ENCODE measurements at places on chromosomes 3 and 15.

GRCh38 chr3:32780735-32781210 is 37.0 kb upstream of the TRIM71 start:
- peaks cover 8% of the 10 kb centered on the region for H3K4me1 ChIP-seq
- H3K36me3 ChIP-seq = peaks cover 10% of the 10 kb centered on the region
- H3K27me3 ChIP-seq = no peaks in the 10 kb centered on the region
- peak overlapping the region; percentile 85 for H3K27ac ChIP-seq
- H3K4me3 ChIP-seq = peak overlapping the region; percentile 48

- DNase-seq = no peak
- peaks cover 15% of the 10 kb centered on the region for H3K4me1 ChIP-seq
- no peaks in the 10 kb centered on the region for H3K27me3 ChIP-seq
- H3K27ac ChIP-seq = no peak overlapping the region
- no peaks in the 10 kb centered on the region for H3K36me3 ChIP-seq
Observed at GRCh38 chr3:188589071-188589470, 435.1 kb downstream of the LPP start.

DNA sequence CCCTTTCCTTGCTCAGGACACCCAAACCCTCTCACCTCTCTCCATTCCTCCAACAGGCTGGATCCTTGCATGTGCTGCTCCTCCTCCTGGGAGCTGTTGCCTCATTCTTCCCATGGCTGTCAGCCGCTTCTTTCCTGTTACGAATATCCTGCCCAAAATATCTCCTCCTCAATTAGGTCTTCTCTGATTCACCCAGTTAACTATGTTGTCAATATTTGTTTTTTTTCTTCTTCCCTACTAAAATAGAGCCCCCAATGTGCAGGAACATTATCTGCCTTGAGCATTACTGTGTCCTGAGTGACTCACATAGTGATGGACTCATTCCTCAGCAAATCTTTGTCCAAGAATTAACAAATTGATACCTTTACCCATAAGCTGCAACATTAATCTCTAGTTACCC is 357.2 kb downstream of the CLSTN2 start:
- no peaks in the 10 kb centered on the region for H3K27me3 ChIP-seq
- DNase-seq = no peak
- H3K4me3 ChIP-seq = no peak overlapping the region

DNA sequence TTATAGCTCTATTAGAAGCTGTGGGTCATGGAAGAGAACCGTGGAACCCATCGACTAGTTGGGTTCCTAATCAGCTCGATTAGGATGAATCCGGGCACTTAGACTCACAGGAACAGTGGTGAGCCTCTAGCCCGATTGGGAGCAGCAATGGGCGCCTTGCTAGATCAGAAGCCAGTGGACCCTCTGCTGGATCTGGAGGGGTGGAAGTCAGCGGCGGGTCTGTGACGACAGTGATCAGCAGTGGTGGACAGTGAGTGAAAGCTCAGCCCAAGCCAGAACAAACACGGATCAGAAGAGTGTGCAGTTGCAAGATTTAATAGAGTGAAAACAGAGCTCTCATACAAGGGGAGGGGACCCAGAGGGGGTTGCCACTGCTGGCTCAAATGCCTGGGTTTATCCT is 1170.2 kb downstream of the OTOL1 start:
- no peak overlapping the region for H3K4me3 ChIP-seq
- no peaks in the 10 kb centered on the region for H3K36me3 ChIP-seq
- no peaks in the 10 kb centered on the region for H3K27me3 ChIP-seq
- DNase-seq = no peak

- no peaks in the 10 kb centered on the region for H3K36me3 ChIP-seq
- H3K4me1 ChIP-seq = no peaks in the 10 kb centered on the region
- H3K27ac ChIP-seq = no peak overlapping the region
Observed at GRCh38 chr3:185207931-185208746, 45.7 kb downstream of the EHHADH start.

- no peak overlapping the region for H3K27ac ChIP-seq
- DNase-seq = no peak
- no peak overlapping the region for H3K4me3 ChIP-seq
- no peaks in the 10 kb centered on the region for H3K4me1 ChIP-seq
- H3K36me3 ChIP-seq = no peaks in the 10 kb centered on the region
Observed at GRCh38 chr3:28232659-28233058, 8.8 kb upstream of the CMC1 start.

- no peaks in the 10 kb centered on the region for H3K4me1 ChIP-seq
- H3K4me3 ChIP-seq = no peak overlapping the region
- no peaks in the 10 kb centered on the region for H3K27me3 ChIP-seq
- DNase-seq = no peak
- H3K36me3 ChIP-seq = no peaks in the 10 kb centered on the region
Observed at GRCh38 chr3:127141921-127142730, 50.8 kb upstream of the PRR23E start.

GRCh38 chr3:173893066-173893465 is 495.5 kb downstream of the NLGN1 start:
- no peak for DNase-seq
- H3K4me3 ChIP-seq = no peak overlapping the region
- H3K27me3 ChIP-seq = no peaks in the 10 kb centered on the region
- no peak overlapping the region for H3K27ac ChIP-seq
- peaks cover 7% of the 10 kb centered on the region for H3K4me1 ChIP-seq
- H3K36me3 ChIP-seq = no peaks in the 10 kb centered on the region

- no peak overlapping the region for H3K27ac ChIP-seq
- no peak overlapping the region for H3K4me3 ChIP-seq
- no peaks in the 10 kb centered on the region for H3K4me1 ChIP-seq
- no peak for DNase-seq
Observed at GRCh38 chr15:75790631-75791336, 52.5 kb upstream of the UBE2Q2 start.

GRCh38 chr3:51921081-51921578 is 18.0 kb upstream of the IQCF1 start:
- no peaks in the 10 kb centered on the region for H3K27me3 ChIP-seq
- DNase-seq = no peak
- H3K27ac ChIP-seq = no peak overlapping the region
- no peaks in the 10 kb centered on the region for H3K4me1 ChIP-seq
- H3K36me3 ChIP-seq = no peaks in the 10 kb centered on the region
- no peak overlapping the region for H3K4me3 ChIP-seq

DNA sequence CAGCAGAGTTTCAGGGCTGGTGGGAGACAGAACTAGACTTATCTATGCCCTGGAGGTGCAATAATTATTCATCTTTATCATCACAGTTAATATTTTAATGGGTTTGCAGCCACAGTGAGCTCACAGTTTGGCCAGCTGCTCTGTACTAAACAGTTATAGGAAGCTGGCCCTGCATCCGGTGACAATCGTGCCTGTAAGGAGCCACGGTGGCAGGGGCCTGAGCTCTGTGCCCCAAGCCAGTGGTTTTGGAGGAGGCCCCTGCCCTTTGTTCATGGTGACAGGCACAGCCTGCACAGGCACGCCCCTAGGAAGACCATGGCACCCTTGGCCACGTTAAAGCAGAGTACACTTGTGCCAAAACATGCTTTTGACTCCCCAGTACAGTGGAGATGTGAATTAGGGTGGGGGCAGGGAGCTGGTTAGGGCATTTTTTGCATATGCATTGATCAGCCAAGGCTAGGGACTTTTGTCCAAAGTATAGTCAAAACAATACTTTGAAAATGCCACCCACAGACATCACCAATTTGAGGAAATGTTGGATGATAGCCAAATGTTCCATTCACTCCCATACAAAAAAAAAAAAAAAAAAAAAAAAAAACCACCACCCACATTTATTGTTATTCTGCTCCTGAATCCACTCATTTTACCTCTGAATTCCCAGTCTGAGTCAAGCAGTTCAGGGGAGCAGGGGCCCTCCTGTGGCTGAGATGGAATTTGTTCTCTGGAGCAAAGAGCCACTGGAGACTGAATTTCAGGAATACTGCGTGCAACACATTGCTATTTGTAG is 3.4 kb upstream of the RFTN1 start:
- peaks cover 28% of the 10 kb centered on the region for H3K27me3 ChIP-seq
- H3K36me3 ChIP-seq = no peaks in the 10 kb centered on the region
- H3K4me3 ChIP-seq = no peak overlapping the region
- peaks cover 21% of the 10 kb centered on the region for H3K4me1 ChIP-seq

- peaks cover 23% of the 10 kb centered on the region for H3K4me1 ChIP-seq
- no peaks in the 10 kb centered on the region for H3K36me3 ChIP-seq
- H3K27me3 ChIP-seq = no peaks in the 10 kb centered on the region
- H3K27ac ChIP-seq = no peak overlapping the region
- no peak for DNase-seq
Observed at GRCh38 chr3:125129512-125129997, 73.8 kb upstream of the HEG1 start.

- no peaks in the 10 kb centered on the region for H3K27me3 ChIP-seq
- H3K4me3 ChIP-seq = no peak overlapping the region
- H3K36me3 ChIP-seq = no peaks in the 10 kb centered on the region
- peaks cover 5% of the 10 kb centered on the region for H3K4me1 ChIP-seq
Observed at GRCh38 chr3:133408366-133408765, 8.5 kb downstream of the BFSP2 start.

DNA sequence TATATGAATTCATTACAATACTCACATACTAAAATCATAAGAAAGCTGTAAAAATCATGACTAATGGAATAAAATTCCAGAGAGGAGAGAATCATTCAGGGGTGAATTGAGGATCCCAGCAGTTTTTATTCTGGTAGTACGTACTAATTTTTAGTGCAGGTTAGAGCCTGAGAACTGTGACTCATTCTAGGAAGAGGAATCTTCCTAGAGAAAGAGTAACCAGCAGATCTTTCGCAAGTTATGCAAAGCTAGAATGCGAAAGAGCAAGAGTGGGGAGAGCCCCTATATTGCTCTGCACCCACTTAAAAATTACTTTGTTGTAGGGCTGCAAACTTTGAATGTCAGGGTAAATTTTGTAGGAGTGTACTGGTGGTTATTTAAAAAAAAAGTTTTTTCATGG is 303.6 kb upstream of the ARPP21 start:
- no peaks in the 10 kb centered on the region for H3K27me3 ChIP-seq
- no peak overlapping the region for H3K27ac ChIP-seq
- no peaks in the 10 kb centered on the region for H3K36me3 ChIP-seq
- DNase-seq = no peak
- H3K4me3 ChIP-seq = no peak overlapping the region

DNA sequence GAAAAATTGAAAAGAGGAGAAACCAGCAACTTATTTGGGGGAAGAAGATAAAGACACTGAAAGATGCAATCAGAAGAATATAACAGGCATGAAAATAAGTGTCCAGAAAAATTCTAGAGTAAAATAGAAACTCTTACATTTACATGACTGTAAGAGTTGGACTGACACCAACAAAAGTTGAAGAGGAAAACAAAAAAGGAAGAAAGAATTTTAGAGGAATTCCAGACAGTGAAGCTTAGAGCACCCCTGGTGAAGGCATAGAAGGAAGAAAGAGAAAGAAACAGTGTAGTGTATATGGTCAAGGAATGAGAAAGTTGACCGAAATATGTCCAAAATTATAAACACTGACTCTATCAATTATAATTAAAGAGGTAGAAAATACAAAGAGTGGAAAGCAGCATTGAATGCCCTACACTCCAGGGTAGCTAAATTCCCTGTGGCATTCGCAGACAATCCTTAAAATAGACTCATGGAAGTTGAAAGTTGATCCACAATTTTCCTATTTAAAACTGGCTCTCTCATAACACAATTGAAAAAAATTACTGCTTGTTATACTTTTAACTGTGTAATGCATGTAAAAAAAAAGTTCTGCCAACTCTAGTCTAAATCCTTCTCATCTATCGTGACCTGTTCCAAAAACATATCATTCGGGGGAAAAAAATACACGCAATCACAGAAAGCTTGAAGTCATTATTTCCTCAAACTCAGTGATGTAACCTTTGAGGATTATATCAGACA is 102.6 kb upstream of the ABI3BP start:
- H3K36me3 ChIP-seq = no peaks in the 10 kb centered on the region
- DNase-seq = no peak
- H3K27me3 ChIP-seq = no peaks in the 10 kb centered on the region

GRCh38 chr3:68878322-68878721 is 54.0 kb downstream of the TAFA4 start:
- no peaks in the 10 kb centered on the region for H3K36me3 ChIP-seq
- H3K4me3 ChIP-seq = no peak overlapping the region
- no peaks in the 10 kb centered on the region for H3K4me1 ChIP-seq

DNA sequence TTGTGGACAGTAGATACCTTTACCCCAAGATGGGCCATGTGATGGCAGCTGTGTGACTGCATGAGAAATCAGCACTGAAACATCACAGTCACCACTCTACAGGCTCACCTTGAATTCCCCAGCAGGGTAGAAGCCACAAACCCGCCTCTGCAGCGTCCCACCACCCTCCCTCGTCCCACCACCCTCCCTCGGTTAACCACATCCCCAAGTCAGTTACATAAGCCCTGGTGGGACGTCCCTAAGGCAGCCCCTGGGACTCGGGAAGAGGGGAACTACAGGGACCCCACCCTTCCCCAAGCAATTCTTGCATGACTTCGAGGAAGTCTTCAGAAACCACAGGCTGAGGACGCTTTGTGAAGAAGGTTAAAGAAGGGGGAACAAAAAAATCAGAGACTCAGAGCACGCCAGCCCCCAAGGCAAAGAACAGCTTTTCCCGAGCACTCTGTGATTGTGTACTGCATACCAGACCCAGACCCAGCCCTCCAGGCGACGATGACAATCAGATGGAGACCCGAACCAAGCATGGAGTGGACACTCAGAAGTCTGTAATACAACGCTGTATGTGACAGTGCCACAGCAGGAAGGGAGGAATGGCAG is 60.5 kb downstream of the SH3BP5 start:
- no peak overlapping the region for H3K27ac ChIP-seq
- H3K36me3 ChIP-seq = no peaks in the 10 kb centered on the region
- no peak overlapping the region for H3K4me3 ChIP-seq
- DNase-seq = no peak

- no peaks in the 10 kb centered on the region for H3K36me3 ChIP-seq
- no peaks in the 10 kb centered on the region for H3K4me1 ChIP-seq
- no peak overlapping the region for H3K4me3 ChIP-seq
Observed at GRCh38 chr15:56806148-56806536, 72.8 kb upstream of the ZNF280D start.

GRCh38 chr3:71265365-71265915 is 318.1 kb downstream of the FOXP1 start:
- H3K4me1 ChIP-seq = peaks cover 2% of the 10 kb centered on the region
- H3K4me3 ChIP-seq = no peak overlapping the region
- no peaks in the 10 kb centered on the region for H3K27me3 ChIP-seq
- DNase-seq = no peak
- H3K27ac ChIP-seq = no peak overlapping the region

- no peak for DNase-seq
- no peak overlapping the region for H3K27ac ChIP-seq
- no peak overlapping the region for H3K4me3 ChIP-seq
- no peaks in the 10 kb centered on the region for H3K27me3 ChIP-seq
- no peaks in the 10 kb centered on the region for H3K36me3 ChIP-seq
Observed at GRCh38 chr3:118936811-118937210, 97.8 kb downstream of the IGSF11 start.

Data from neuronal stem cell (in vitro differentiated cells).